ENCODE measurements at places on chromosomes 11 and 22. TPM values are rescaled to one million over a fixed set of nuclear protein-coding genes. Genes with fewer than 3 reads are reported as not detected.

BCO2 gene
- 0.60 TPM for total RNA-seq

BDNF gene
- 0.22 TPM for total RNA-seq

GAB4 gene
- total RNA-seq, result not detected

CCDC88B gene
- total RNA-seq, result 0.79 TPM

MS4A2 gene
- total RNA-seq, result not detected

HMBS gene
- total RNA-seq, result 3.0 TPM

TMEM121B gene
- total RNA-seq, result under 0.01 TPM

GRIK4 gene
- under 0.01 TPM for total RNA-seq

OR8G1 gene
- not detected for total RNA-seq

MUC5AC gene
- total RNA-seq, result not detected

SLC17A6 gene
- not detected for total RNA-seq

ACCSL gene
- total RNA-seq, result not detected
